ENCODE measurements at places on chromosomes 5 and 9.

DNA sequence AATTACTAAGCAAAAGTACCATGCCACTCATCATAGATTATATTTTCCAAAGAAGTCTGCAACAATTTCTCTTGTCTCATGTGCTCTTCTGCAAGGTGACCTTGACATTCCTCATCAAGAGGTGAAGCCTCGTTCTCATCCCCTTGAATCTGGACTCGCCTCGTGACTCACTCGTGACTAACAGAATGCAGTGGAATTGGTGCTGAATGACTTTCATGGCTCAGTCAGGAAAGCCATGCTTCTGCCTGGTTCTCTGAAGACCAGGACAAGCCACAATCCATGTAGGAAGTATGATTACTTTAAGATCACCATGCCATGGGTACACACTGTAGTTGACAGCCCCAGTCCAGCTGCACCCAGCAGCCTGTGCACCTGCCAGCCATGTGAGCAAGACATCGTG lies 335.8 kb downstream of the GADD45G start:
- DNase-seq: no peak

DNA sequence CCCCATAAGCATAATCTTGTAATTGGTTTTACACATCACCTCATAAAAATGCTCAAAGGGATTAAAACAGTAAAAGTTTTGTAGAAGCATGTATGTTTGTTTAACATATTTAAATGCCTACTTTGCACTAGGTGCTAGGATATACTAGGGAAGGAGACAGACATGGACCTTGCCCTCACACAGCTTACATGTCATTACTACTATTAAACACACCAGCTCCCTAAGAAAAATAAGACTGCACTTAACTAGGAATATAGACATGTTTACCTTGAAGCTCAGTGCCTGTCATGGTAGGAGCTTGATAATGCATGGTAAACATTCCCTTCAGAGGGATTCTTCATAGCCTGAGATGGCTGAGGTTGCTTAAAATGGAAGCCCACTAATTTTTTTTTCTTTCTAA lies 6.2 kb downstream of the SHLD3 start:
- no peak for DNase-seq

DNA sequence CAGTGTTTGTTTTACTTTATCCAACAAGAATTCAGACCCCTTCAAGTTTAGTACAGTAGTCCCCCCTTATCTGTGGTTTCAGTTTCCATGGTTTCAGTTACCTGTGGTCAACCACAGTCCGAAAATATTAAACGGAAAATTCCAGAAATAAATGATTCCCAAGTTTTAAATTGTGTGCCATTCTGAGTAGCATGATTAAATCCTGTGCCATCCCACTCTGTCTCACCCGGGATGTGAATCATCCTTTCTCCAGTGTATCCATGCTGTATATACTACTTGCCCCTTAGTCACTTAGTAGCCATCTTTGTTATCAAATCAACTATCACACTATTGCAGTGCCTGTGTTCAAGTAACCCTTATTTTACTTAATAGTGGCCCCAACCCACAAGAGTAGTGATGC lies 153.8 kb upstream of the RASA1 start:
- peak; percentile 55 for DNase-seq

- no peak for DNase-seq
Observed at GRCh38 chr9:97763874-97764273, 66.7 kb upstream of the XPA start.

DNA sequence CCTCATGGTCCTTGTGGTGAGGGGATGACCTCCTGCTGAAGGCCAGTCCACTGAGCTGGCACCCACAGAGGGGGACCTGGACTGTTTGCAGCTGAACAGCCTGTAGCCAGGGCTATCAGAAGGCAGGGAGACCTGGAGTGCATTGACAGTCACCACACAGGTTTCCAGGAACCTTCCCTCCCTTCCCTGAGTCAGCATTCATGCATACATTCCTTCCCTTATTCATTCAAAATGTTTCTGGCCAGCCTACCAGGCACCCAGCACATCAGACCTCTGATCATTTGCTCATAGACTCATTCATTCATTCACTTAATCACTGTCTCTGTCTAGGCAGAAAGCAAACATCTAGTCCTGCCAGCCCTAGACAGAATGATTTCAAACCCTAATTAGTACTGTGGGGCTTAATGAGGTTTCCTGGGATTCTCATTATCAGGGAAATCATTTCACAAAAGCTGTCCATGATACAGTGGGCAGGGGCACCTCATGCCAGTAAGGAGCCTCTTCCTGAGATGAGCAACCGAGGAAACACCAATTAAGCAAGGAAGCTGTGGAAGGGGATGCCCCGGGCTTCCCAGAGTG lies 110.1 kb upstream of the PPP1R26 start:
- no peak for DNase-seq

- peak; percentile 40 for DNase-seq
Observed at GRCh38 chr5:173671121-173671949, 54.9 kb upstream of the BOD1 start.

- peak; percentile 75 for DNase-seq
Observed at GRCh38 chr9:127568971-127569885, 42.8 kb upstream of the STXBP1 start.

DNA sequence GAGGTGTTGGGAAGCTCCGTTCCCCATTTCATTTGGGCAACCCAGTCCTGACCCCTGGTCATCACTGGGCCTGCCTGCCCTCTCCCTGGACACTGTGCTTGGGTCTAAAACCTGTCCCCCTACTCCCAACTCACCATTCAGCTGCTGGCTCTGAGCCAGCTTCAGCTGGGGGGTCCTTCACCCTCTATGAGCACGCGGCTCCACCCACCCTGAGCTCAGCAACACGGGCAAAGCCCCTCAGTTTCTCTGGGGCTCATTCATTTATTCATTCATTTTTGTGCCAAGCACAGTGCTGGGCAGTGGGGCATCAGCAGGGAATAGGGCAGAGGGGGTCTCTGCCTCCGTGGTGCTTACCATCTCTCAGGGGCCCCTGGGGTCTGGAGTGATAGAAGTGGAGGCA lies 199.8 kb upstream of the MVB12B start:
- DNase-seq: no peak

DNA sequence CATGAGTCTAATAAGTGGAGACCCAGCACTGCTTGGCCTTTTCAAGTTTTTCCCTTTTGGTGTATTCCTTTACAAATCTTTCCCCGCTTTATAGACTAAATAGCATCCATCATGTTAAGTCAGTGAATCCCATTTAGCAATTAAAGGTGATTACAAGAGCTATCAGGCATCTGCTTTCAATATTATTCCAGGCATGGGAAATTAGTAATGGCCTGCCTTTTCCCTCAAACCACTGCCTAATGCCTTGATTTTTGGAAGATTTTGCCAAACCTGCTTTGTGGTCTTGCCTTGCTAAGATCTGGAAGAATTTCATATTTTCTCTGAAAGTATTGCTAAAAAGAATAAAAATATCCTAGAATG lies 102.8 kb upstream of the GNA14 start:
- DNase-seq: no peak

- peak; percentile 29 for DNase-seq
Observed at GRCh38 chr5:43192558-43193180, 644 bp downstream of the NIM1K start.

GRCh38 chr5:13816126-13816525 lies 128.4 kb downstream of the DNAH5 start:
- no peak for DNase-seq

DNA sequence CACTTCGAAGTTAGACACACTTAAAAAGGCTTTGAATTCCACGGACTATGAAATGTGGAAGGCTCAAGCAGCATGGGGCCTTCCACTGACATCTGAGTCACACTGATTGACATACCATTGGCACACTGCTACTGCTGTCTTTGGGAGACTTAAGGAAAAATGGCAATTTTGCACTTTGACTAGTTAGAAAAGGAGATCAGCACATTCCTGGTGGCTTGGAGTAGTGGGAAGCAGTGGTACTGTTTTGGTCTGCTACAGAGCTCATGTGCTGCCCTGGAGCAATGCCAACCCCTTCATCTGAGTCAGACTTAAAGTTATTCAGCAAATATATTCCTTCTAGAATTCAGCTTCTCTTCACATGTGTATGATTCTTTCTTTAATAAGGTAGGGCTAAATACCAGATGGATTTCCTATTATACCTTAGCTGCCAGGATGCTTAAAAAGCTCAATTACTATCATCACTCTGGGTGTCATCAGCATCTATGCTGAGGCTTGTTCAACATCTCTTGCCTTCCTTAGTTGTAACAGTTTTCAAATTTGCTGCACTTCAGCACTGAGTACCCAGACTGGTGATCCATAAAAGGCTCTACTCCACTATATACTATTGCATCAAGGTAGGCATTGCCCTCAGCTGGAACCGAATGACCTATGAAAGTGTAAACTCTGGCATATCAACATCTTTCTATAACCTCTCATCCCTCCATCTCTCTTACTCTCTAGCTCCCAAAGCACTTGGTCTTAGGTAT lies 42.3 kb upstream of the MOCS2 start:
- peak; percentile 83 for DNase-seq

- no peak for DNase-seq
Observed at GRCh38 chr5:32833663-32834062, 122.5 kb downstream of the NPR3 start.

GRCh38 chr5:169287529-169287928 lies 13.4 kb downstream of the SLIT3 start:
- DNase-seq: no peak

DNA sequence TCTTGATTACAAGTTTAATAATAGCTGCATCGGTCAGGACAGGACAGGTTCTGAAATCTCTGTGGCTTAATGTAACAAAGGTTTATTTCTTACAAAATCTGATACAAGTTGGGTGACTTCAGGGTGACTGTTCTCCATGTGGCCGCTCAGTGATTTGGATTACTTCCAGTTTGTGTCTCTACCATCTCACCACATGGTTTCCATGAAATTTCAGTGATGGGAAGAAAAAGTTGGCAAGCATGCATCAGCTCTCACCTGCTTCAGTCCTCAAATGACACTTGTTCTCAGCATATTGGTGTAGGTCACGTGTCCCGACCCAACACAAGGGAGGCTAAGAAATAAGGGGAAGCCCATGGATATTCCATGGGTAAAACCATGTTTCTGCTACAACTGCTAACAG lies 7.8 kb upstream of the TMEM268 start:
- no peak for DNase-seq

DNA sequence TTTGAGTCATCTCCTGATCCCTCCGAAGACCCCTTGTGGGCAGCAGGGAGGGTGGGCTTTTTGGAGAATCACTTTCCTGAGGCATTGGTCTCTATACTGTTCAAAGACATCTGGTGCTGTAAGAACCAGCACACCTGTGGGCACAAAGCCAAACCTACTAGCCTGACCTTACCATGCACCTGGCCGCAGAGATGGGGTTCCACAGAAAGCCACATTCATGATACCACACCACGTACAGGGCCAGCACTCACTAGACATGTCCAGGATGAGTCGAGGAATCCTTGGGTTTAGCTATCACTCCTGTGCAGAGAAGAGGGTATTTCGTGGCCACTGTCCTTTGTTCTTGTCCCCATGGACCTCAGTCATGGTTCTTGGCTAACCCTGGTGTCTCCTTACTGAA lies 203.4 kb downstream of the CACNA1B start:
- no peak for DNase-seq

DNA sequence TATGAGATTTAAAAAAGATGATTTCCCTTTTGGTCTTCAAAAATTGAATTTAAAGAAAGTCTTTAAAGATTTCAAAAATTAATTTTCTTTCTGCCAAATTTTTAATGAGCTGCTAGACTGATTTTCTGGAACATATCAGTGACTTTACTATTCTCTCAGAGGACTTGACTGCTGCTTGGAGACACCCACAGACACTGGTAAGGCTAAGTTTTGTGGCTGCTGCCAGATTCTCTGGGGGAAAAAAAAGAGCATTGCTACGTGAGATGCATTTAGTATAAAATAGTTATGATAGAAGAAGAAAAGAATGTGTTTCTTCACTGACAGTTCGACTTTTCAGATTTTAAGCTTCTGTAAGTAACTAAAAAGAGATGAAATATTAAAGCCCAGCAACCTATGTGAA lies 193.3 kb upstream of the GRIN3A start:
- no peak for DNase-seq

DNA sequence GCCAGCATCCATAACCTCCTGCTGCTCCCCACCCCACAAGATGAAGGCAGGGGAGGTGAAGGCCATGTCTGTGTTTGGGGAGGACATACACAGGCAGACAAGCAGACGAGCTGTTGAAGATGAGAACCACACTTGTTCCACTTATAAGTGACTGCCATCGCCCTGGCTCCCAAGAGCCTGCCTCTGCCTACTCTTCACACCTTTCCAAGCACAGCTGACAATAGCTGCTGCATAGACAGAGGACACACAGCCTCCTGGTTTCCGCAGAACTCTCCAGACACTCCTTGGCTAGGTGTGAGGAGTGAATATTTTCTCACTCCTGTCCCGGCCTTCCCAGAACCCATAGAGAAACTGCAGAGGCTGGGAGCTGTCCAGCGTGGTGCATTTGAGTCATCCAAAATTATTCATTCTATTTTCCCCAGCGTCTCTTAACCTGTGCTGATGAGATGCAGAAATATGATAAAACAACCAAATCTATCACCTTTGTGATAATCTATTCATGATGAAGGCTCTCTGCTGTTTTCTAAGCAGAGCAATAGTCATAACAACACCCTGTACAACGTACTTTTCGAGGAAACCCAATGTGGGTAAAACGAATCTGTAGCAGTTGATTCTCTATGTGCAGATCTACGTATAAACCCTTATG lies 24.7 kb downstream of the KLF9 start:
- peak; percentile 67 for DNase-seq

DNA sequence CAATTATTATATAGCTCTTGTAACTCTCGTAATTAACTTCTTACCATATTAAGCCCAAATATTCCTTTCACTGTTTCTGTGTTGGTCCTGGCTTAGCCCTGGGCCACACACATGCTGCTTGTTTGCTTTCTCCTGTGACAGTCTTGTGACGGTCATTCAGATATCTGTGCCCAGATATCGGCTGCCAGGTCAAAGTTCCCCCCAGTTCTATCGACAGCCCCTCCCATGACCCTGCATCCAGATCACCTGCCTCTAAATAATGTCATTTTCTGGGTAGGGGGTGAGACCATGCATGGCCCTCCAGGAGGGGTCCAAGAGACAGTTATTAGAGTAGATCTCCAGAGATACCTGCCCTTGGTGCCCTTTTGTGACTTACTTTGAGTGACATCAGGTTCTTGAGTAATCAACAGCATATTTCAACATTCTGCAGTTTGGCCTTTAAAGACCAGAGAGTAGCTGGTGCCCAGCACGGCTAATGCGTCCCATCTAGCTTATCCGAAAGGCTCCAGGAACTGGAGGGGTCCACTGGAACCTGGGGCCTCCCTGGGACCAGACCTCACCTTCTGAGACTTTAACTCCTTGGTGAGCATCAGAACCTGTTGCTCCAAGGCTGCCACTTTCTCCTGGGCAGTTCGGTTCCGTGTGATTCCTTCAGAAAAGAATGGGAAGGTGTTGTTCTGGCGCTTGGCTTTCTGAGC lies 26.9 kb downstream of the TBC1D2 start:
- DNase-seq: no peak

GRCh38 chr5:127002390-127002789 lies 28.0 kb downstream of the MARCHF3 start:
- DNase-seq: peak; percentile 82

DNA sequence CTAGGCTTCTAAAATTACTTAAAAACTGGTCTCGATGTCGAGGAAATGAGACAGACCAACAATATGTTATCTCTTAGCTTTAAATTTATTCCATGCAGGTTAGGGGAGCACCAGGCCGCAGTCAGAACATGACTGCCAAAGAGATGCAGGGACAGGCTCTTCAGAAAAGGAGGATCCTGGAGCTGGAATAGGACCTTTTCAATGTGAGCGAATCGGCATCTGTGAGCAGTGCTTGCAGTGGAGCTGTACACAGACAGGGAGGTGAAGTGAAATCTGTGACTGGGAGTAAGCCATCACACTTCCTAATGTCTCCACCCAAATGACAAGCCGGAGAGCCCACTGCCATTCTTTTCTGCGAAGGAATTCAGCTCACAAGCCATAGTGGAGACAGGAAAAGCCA lies 78.2 kb downstream of the EFNA5 start:
- DNase-seq: no peak
